Sigmoid colon (tissue), 7 donors: ENCODE measurements at places on chromosomes 11 and 22. TPM values are rescaled to one million over a fixed set of nuclear protein-coding genes. Genes with fewer than 3 reads are reported as not detected.

- H3K27ac ChIP-seq = peak within 1 kb of the TSS; percentile 79
- peaks cover 22% of the 10 kb centered on the region for H3K4me1 ChIP-seq
- H3K27me3 ChIP-seq = no peaks in the 10 kb centered on the region
Measured at GRCh38 chr11:57597461-57597915, at the start of gene SERPING1. Gene SERPING1, plus strand, starts transcription at chr11:57597685. Its CDS starts 586 bp downstream, at chr11:57598271.

Gene SCO2
- total RNA-seq = 1.8 TPM

- no peaks in the 10 kb centered on the region for H3K4me1 ChIP-seq
- peak; percentile 28 for DNase-seq
- no peak overlapping the region for H3K4me3 ChIP-seq
- H3K36me3 ChIP-seq = no peaks in the 10 kb centered on the region
Measured at GRCh38 chr11:11984563-11984962, 23.9 kb downstream of the DKK3 start.

GRCh38 chr11:121931748-121932352 is 184.2 kb downstream of the BLID start:
- no peak overlapping the region for H3K27ac ChIP-seq
- no peak for DNase-seq

DNA sequence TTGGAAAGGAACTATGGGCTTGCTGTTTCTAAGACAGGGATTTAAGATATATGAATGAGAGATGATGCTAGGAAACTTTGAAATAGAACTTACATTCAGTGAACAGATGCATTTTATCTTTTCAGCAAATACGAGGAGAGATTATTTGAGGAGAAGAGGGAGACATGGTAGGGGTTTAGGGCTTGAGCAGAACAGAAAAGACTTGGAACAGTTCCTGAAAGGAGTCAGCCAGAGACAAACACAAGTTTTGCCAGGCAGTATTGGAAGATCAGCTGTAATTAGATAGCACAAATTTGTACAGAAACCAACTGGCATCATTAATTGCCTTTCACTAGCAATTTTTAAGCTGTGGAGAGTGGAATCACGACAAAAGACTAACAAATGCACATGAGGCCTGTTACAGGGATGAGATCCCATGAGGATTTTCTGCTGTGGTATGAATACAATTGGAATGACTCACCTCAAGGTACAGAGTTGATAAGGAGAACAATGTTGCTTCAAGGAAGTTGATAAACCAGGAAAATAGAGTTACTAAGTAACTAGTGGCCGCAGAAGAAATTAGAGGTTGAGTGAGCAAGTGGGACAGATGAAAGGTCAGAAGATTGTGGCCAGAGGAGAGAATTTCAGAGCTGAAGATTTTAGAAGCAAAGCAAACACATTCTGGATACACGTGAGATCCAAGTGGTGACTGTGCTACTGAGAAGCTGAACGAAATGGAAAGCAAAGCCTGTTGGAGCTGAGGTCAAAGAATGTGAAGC is 67.9 kb downstream of the CYB5R2 start:
- no peak overlapping the region for H3K4me3 ChIP-seq
- H3K27ac ChIP-seq = no peak overlapping the region
- DNase-seq = no peak
- H3K4me1 ChIP-seq = no peaks in the 10 kb centered on the region
- no peaks in the 10 kb centered on the region for H3K27me3 ChIP-seq

GRCh38 chr22:26428515-26429457 is at the start of gene ASPHD2:
Gene ASPHD2, plus strand, starts transcription at chr22:26429260. Its CDS starts 4,356 bp downstream, at chr22:26433616.
- H3K27me3 ChIP-seq = no peaks in the 10 kb centered on the region
- H3K27ac ChIP-seq = peak within 1 kb of the TSS; percentile 77
- H3K4me3 ChIP-seq = peak within 1 kb of the TSS; percentile 66

- H3K36me3 ChIP-seq = no peaks in the 10 kb centered on the region
- no peaks in the 10 kb centered on the region for H3K27me3 ChIP-seq
- no peak for DNase-seq
- H3K27ac ChIP-seq = no peak overlapping the region
Measured at GRCh38 chr11:7906481-7906880, 24.6 kb downstream of the OR10A6 start.

Gene SLC6A5
- not detected for total RNA-seq

DNA sequence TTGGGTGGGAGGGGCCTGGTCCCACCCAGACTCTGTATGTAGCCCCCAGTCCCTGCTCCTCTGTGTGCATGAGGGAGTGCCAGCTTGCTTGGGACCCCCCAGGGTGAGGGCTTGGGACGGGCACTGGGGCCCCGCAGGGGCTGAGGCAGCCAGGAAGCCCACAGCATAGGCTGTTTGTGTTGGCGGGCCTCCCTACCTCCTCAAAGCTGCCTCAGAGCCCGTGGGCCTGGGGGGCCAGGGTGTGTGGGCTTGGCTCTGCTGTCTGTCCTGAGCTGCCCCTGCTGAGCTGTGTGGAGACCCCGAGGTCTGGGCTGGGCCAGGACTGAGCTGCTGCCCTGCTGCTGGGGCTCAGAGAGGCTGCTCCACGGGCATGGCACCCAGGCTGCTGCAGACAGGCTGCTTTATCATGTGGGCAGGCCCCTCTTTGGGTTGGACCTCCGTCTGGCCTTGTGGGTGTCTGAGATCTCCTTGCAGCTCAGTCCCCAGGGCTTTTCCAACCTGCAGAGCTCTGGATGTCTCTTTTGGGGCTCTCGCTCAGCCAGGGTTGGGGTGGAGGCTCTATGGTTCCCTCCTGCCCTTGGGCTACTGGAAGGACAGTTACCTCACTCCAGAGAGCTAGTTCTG is 3.3 kb downstream of the TSPAN4 start:
- peak overlapping the region; percentile 96 for H3K27ac ChIP-seq
- no peak overlapping the region for H3K4me3 ChIP-seq
- H3K4me1 ChIP-seq = peaks cover 81% of the 10 kb centered on the region
- peaks cover 9% of the 10 kb centered on the region for H3K27me3 ChIP-seq

- peaks cover 29% of the 10 kb centered on the region for H3K4me1 ChIP-seq
- DNase-seq = peak; percentile 97
- no peaks in the 10 kb centered on the region for H3K36me3 ChIP-seq
- H3K4me3 ChIP-seq = peak within 1 kb of the TSS; percentile 71
- H3K27ac ChIP-seq = peak within 1 kb of the TSS; percentile 90
Measured at GRCh38 chr22:42856865-42857704, at the start of gene ARFGAP3. Gene ARFGAP3, minus strand, starts transcription at chr22:42857273. Its CDS starts 91 bp downstream, at chr22:42857182.

GRCh38 chr11:12865863-12866595 is 143.1 kb upstream of the RASSF10 start:
- no peak for DNase-seq
- H3K27me3 ChIP-seq = no peaks in the 10 kb centered on the region

DNA sequence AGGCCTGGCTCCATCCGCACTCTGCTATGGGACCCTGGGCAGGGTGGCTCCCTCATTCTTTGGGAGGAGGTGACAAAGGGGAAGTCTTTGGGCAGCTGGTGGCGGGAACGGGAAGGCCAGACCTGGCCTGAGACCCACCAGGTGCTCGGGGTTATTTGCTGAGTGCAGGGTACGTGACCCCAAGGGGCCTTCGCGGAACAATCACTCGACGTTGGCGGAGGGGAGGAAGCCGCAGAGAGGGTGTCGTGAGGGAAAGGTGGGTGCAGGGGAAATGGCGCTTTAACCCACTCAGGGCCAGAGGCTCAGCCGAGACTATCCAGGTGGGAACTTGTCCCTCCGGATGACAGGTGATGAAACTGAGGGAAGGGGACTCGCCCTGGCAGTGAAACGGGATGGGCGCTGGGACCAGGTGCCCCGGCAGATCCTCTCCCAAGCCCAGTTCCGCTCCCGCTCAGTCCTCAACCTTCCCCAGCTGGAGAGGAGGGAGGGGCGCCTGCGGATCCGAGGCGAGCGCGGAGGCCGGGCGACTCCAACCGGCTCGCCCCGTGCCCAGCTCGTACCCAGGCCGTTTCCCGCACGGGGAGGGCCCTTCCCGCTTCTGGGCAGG is 911 bp downstream of the A4GALT start:
- no peak for DNase-seq
- H3K27me3 ChIP-seq = no peaks in the 10 kb centered on the region
- H3K36me3 ChIP-seq = no peaks in the 10 kb centered on the region
- no peaks in the 10 kb centered on the region for H3K4me1 ChIP-seq

DNA sequence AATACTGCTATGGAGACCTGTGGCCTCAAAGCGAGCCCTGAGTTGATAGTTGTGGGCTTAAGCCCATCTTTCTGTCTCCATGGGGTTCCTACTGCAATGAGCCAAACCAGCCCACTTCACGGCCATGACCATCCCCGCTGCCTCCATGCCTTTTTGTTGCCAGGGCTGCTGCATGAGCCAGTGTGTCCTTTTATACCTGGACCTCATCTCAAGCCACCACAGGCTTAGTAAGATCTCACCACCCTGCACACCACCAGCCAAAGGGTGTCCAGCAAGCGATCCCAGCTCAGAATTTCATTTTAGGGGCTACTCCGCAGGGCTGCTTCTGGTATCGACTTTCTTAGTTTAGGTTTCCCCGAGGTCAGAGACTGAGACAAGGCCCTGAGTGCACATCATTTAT is 8.3 kb downstream of the TP53AIP1 start:
- H3K4me3 ChIP-seq = no peak overlapping the region
- no peak for DNase-seq
- H3K27ac ChIP-seq = no peak overlapping the region

Gene NTM
- 18.3 TPM for total RNA-seq

GRCh38 chr11:128213461-128213860 is 373.9 kb downstream of the ETS1 start:
- H3K36me3 ChIP-seq = no peaks in the 10 kb centered on the region
- H3K27ac ChIP-seq = no peak overlapping the region
- no peaks in the 10 kb centered on the region for H3K4me1 ChIP-seq
- DNase-seq = no peak

Gene F2
- total RNA-seq = not detected

GRCh38 chr22:43537019-43537585 is 125.3 kb downstream of the MPPED1 start:
- no peak overlapping the region for H3K27ac ChIP-seq
- H3K4me3 ChIP-seq = no peak overlapping the region
- H3K27me3 ChIP-seq = no peaks in the 10 kb centered on the region
- DNase-seq = peak; percentile 57

DNA sequence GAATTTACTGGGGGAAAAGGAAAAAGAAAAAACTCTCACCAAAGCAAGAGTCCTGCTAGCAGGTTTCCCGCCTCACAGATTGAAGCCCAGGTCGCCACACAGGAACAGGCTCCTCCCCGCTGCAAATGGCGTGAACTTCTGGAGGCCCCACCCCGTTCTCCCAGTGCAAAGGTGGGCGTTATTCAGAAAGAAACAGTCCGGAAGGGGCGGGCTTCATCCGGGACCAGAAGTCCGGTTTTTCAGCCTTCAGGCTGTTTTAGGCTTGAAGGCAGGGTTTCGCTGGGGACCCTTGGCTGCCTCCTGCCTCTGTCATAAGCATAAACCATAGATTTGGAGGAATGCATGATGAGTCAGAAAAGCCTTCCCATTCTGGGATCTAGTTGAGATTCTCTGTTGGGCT is 148.3 kb upstream of the POU2AF2 start:
- no peak for DNase-seq
- peak overlapping the region; percentile 24 for H3K4me3 ChIP-seq
- no peaks in the 10 kb centered on the region for H3K36me3 ChIP-seq
- H3K27ac ChIP-seq = no peak overlapping the region
- no peaks in the 10 kb centered on the region for H3K4me1 ChIP-seq
- H3K27me3 ChIP-seq = no peaks in the 10 kb centered on the region
